ENCODE measurements at places on chromosomes 6 and 20. TPM values are rescaled to one million over a fixed set of nuclear protein-coding genes. Genes with fewer than 3 reads are reported as not detected.

SLC52A3 gene
- 1.3 TPM for total RNA-seq

MYCT1 gene
- not detected for total RNA-seq

SCUBE3 gene
- total RNA-seq: 14.7 TPM

NCOA3 gene
- 37.3 TPM for total RNA-seq

CTAGE9 gene
- total RNA-seq: not detected

- no peak for DNase-seq
Measured at GRCh38 chr20:45229264-45230056, 8.3 kb downstream of the SEMG2 start.

- DNase-seq: no peak
Measured at GRCh38 chr6:124991764-124992295, 29.6 kb downstream of the RNF217 start.

DNA sequence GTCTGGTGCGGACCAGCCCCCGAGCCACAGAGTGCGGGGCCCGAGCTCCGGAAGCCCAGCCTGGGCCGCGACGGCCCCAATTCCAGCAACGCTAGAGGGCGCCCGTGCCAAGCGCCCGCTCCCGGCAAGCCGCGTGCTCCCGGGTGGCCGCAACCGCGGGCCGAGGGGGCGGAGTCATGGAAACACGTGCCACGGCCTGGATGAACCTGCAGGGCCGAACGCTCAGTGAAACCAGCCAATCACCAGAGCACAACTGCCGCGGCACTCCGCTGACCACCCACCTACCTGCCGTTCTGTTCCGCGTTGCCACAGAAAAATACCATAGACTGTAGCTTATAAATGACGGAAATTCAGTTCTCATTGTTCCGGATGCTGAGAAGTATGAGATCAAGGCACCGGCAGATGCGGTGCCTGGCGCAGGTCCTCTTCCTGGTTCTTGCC, 85.7 kb upstream of the FOXC1 start:
- DNase-seq: no peak

GRCh38 chr20:12327205-12327604, 409.5 kb downstream of the BTBD3 start:
- DNase-seq: no peak

DNA sequence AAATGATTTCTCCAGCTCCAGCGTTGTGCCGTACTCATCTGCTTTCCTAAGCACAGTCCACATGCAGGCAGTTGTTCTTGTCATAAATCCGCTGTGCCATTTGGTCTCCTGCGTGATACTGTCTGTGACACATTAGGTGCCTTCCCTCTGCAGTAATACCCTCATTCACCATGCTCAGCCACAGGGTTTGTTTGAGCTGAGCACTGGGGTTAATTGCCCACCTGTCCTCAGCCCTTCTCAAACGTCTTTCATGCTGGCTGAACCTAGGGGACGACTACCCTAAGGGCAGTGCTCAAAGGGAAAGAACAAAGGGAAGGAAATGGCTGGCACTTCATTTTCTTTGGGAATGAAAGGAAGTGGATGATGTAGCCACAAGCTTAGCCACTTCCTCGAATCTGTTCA, 64.2 kb upstream of the MYLIP start:
- DNase-seq: no peak

DNA sequence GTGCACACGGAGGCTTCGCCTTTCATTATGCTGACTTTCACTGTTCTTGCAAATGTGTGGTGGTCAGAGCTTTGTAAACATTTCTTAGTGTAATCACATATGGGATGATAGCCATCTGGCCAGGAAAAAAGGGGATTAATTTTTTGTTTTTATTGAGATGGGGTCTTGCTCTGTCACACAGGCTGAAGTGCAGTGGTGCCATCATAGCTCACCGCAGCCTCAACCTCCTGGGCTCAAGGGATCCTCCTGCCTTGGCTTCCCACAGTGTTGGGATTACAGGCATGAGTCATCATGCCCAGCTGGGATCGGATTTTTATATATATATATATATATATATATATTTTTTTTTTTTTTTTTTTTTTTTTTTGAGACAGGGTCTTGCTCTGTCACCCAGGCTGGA, 11.0 kb upstream of the TIAM2 start:
- DNase-seq: no peak

DNA sequence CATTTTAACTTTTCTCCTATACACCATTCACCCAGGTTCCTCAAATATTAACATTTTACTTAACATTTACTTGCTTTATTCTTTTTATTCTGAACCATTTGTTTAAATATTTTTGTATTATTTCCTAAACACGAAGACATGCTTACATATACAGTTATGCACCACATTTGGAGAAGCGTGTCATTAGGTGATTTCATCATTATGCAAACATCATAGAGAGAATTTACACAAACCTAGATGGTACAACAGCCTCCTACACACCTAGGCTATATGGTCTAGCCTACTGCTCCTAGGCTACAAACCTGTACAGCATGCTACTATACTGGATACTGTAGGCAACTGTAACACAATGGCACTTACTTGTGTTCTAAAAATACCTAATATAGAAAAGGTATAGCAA, 6.6 kb downstream of the TDP2 start:
- DNase-seq: no peak

DNA sequence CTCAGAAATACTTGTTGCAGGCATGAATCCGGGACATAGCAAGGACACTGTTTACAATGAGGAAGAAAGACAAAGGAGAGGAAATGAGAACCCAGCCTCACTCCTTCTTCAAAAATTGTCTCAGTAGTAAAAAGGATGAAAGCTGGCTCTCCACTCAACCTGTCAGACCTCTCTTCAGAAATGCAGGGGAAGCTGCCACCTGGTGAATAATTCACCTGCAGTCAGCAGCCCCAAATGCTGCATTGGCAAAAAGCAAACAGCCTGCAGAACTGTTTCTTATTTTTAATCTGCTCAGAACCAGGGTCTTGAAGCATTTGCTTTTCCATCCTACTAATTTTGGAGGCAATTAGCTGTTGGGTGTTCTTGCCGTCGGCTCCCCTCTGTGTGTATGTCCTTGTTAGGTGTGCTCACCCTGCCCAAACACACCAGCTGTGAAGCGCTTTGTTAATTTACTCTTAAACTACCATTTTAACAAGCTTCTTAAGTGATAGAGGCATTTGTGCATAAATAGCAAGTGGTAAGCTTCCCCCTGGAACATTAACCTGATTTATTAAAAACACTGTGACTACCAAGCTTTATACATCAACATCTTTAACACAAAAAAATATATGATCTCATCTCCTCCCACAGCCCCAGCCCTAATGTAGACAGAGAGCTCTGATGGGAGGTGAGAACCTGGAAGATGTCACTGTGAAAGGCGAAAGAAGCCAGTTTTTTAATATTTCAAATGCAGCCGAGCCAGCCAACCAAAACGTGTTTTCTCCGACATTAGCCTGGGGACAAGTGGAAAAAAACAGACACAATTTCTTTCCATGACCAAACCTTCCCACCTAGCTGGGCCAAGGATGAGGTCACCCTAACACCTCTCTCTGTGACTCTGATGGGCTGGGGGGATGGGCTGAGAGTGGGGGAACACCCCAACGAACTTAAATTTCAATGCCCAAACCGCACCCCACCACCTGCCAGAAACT, 451.0 kb upstream of the SULF2 start:
- DNase-seq: no peak

DNA sequence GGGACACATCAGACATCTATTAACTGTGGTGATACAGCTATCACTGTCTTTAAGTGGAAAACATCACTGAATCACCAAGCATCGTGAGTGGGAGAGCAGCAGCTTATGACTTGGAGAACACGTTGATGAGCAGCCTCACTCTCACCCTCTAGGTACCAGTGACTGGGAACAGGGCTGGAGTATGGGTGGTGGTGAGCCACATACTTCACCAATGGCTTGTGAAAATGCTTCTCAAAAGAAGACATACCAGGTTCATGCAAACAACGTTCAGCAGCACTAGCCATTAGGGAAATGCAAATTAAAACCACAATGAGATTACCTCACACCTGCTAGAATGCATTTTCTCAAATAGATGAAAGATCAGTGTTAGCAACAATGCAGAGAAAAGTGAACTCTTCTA, 25.3 kb downstream of the SNX5 start:
- no peak for DNase-seq
